ENCODE measurements at places on chromosomes 1 and 21. TPM values are rescaled to one million over a fixed set of nuclear protein-coding genes. Genes with fewer than 3 reads are reported as not detected.

DNA sequence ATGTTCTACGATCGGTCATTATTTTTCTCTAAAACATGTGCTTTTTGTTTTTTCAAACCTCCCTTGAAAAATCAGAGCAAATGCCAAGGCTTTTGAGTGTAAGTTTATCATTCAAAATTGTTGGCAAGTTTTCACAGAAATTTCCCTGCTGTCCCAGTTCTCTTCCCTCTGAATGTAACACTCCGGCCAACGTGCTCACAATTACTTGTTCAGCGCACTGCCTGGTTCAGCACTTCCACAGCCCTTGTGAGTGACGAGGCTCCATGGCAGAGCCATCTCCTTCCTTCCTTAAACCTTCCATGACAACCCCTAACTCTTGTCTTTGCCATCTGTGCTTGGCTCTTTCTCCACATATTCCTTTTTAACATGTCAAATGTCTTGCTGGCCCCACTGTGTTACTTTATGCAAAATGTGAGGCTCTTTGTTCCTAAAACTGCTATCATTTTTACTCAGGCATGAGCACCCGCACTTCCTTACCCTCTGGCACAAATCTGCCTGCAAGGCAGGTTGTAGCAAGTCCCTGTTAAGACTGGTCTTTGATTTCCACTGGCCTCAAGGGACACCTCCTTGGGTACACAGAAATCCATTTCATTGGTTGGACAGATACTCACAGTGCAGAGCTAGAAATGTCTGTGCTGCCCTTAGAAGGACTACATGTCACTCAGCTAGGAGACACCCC lies 142.8 kb downstream of the HUNK start:
- DNase-seq: no peak

DNA sequence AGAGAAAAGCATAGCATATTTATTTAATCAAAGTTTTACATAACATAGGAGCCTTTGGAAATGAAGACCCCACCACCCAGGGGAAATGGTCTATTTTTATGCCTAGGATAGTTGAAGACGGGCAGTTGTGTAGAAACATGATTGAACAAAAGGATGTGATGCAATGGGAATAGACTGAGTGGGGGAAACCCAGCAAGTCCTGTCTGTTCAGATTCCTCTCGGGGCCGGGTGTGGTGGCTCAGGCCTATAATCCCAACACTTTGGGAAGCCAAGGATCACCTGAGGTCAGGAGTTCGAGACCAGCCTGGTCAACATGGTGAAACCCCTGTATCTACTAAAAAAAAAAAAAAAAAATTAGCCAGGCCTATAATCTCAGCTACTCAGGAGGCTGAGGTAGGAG lies 298.3 kb downstream of the MATN1 start:
- DNase-seq: no peak

- peak; percentile 68 for DNase-seq
Observed at GRCh38 chr1:182962554-182963115, 9.7 kb upstream of the SHCBP1L start.

- no peak for DNase-seq
Observed at GRCh38 chr1:175918364-175918801, 175.0 kb upstream of the TNR start.

DNA sequence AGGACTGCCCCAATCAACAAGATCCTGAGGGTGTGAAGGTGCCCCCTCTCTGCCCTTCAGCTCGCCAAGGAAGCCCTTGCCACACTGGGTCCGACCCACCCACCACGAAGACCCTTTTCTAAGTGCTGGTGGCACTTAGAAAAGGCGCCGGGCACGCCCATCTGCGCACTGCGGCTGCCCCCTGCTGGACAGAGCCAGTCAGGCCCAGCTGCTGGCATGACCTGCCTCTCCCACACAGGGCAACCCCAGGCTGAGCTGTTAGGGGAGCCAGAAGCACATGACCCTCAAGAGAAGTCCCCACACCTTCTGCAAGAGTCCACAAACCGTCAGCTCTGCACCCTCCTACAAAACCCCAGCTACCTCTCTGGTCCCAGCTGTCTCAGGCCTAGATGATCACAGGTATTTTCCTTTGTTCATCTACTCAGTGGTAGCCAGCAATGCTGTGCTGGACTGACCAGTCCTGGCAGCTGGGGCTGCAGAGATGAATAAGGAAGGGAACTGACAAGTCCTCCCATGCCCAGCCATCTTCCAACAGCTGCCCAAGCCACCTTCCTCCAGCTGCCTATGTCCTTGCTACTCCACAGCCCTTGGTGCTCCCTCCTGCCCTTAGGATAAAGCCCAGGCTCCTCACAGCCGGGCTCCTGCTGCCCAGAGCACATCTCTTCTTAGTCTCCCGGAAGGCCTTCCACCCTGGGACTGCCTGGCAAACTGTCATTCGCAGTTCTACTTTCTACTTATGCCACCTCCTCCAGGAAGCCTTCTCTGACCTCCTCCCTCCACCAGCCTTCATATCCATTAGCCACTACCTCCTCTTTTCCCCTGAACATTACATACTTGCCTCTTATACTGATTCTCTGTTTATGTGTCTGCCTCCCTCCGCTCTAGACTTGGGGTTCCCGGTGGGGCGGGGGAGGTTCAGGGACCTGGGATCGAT lies 39.8 kb upstream of the ZC3H12A start:
- peak; percentile 16 for DNase-seq

The TEKT2 gene
- 9.8 TPM for polyA plus RNA-seq

The KCNT2 gene
- 12.0 TPM for polyA plus RNA-seq

DNA sequence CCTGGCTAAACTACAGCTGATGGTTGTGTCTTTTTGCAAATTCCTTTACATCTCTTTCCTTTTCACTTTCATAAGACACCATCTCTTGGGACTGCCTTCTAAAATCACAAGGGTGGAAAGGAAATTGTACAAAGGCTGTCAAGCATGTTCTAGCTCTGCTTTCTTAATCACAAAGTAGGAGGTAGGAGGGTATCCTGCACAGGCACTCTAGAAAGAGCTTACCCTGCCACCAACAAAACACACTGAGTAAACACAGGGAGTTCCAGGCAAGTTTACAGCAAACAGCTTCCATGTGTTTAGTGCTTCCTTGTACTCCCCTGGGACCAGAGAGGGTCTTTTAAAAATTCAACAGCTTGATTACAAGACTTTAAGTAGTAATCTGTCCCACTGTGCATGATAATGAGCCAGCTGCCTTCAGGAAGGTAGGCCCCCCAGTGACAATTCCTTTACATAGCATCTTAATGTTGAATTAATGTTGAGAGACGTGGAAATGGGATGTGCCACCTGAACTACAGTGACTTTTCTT lies 2.4 kb downstream of the PLPP3 start:
- peak; percentile 41 for DNase-seq

DNA sequence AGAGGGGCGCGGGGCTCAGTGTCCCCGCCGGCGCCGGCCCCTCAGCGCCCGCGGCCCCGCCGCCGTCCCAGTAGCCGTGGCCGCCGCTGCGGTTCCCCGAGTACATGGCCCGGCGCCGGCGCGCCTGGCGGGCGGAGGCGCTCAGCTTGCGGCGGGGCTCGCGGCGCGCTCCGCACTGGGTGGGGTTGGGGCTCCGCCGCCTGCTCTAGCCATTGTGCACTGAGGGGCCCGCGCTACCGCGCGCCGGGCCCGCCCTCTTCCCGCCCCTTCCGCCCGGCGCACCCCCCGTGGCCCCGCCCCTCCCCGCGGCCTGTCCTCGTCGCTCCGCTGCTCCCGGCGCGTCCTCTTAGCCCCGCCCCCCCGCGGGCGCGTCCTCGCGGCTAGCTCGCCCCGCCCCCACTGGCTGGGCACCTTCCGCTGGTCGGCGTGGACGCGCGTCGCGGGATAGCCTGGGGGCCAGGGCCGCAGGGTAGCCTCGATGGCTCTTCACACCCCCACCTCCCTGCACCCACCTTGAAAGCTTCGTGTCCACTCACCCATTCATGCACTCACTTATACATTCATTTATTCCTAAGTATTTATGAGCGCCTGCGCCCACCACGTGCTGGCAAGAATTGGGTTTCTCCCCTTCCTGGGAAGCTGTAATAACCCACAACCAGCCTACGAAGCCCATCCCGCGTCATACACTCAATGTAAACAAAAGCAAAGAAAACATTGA lies at the start of the genes CHML and OPN3:
Gene CHML, minus strand, starts transcription at position 221 of the 718 bp plus-strand sequence. CDS start 4,603 bp downstream, outside the sequence.
Gene OPN3, minus strand, starts transcription at position 221 of the 718 bp plus-strand sequence. Its CDS starts 115 bp downstream, at position 106.
- DNase-seq: peak; percentile 82

- no peak for DNase-seq
Observed at GRCh38 chr1:91791691-91792488, 94.1 kb downstream of the TGFBR3 start.

The SLC22A15 gene
- polyA plus RNA-seq: 4.6 TPM

DNA sequence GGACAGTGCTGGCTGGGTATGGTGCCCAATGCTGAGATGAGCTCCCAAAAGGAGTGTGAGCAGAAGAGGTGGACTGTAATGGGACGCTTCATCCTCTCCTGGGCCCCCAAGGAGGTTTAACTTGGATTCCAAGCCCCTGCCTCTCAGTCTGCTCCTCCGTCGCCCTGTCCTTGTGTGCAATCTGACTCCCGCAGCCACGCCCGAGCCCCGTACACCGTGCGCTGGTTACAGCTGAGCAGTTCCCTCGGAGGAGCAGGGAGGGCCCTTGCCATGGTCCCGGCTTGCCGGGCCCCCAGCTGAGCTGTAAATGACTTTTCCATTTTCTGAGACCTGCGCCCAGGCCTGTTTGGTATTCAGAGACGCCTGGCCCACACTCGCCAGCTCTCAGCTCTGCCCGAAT lies 53.7 kb downstream of the PAX7 start:
- DNase-seq: no peak

DNA sequence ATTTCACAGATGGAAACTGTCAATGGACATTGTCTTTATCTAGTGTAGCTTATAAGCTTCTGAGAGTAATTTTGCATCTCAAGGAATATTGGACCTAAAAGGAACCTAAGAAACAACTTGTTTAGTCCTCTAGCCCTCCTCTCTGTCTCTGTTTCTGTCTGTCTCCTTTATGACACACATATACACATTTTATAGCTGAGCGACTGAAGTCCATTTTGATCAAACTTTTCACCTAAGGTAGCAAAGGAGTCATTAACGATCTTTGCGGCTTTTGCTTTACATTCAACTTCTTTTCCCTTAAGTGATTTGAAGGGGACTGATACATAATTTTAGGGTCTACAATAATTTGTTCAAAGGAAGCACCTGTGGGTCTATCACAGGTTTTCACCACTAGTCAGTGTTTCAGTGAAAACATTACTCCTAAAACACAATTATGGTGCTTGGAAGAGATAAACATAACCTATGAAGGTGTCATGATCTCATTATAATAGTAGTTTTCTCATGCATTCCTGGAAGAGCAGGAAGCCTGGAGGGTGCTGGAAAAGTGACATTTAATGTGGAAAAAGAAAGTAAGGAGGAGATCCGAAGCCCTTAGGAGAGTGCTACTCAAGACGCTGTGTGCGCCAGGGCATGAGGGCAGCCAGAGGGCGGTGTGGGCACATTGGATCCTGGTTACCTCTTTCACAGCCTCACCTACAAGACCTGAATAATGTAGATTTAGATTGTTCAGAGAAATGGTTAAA lies 248.6 kb downstream of the DNM3 start:
- DNase-seq: no peak

- no peak for DNase-seq
Observed at GRCh38 chr1:27307874-27308598, 13.9 kb upstream of the TMEM222 start.

DNA sequence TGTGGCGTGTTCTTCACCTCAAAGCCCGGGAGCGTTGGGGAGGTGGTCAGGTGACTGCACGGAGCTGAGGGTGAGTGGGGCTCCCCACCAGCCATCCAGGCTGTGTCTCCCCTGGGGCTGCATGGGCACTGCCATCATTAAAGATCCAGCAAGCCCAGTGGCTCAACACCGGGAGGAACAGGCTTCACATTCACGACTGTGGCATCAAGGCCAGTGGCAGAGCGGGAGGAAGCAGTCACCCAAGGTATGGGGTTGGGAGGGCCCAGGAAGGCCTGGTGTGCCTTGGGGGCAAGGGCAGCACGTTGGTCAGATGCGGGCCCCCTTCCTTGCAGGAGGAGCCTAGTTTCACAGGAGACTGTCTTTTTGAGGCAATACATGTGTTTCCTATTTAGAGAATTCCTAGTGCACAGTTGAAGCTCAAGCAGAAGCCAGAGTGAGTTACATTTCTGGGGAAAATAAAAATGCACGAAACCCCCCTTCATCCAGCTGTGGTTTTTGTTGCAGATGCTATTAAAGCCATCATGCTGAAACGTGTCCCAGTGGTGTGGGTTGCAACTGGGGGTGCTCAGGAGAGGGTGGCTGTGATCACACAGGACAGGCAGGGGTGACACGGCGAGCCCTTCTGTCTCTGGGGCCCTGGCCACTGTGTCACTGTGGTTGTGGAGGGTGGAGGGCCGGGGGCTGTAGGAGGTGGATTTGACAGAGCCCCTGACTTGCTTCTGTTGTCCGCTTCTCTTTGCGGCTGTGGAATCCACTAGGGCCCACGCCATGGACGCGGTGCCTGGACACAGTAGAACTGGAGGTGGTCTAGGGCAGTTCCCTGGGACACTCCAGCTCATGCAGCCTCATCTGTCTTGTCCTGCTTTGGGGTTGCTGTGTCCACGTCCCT lies 34.1 kb downstream of the SNAP47 start:
- no peak for DNase-seq

The ALX3 gene
- polyA plus RNA-seq: not detected

GRCh38 chr1:230781594-230781993 lies 34.4 kb downstream of the CAPN9 start:
- DNase-seq: no peak

The CLSTN1 gene
- polyA plus RNA-seq: 170 TPM

- no peak for DNase-seq
Observed at GRCh38 chr1:72526926-72527325, 244.6 kb upstream of the NEGR1 start.

DNA sequence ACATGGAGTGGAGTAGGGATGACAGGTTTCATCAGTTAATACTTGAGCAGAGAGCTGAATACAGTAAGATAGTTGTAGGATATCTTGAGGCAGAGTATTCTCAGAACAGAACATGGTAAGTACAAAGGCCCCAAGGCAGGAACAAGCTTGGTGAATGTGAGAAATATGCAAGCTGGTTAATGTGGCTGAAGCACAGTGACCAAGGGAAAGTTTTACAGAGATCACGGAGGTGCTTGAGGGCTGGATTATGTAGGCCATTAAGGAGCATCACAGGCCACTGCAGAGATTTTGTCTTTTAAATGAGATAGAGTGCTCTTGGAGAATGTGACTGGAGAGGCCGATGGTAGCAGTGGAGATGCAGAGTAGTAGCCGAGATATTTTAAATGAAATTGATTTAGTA lies 54.0 kb upstream of the BOLA1 start:
- DNase-seq: no peak

Measured in right renal pelvis (tissue), 4 donors.